ENCODE measurements at places on chromosomes 16 and 17.
A peak's percentile ranks its signal among the peaks of the same experiment; 100 is the strongest.

DNA sequence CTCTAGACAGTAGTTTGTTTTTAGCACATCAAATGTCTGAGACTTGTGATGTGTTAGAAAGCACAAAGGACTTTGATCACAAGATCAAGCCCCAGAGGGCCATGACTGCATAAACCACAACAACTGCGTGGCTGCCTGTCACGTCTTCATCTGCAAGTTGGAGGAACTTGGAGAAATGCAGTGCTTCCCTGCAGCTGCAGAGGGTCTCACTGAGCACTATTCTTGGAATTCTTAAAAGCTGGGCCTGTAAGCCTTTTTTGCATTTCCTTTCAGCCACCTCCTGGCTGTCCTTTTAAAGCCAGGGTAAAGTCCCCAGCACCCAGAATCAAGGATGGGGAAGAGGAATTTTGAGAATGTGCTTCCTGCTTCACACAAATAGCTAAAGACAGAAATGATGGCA lies 431.3 kb downstream of the MAF start:
- DNase-seq = no peak

- DNase-seq = no peak
These were observed 70.8 kb downstream of the GOSR1 start for GRCh38 chr17:30547778-30548573.

- no peak for DNase-seq
These were observed 133.8 kb upstream of the PLCG2 start for GRCh38 chr16:81645266-81645694.

- no peak for DNase-seq
These were observed 2.3 kb downstream of the GRB2 start for GRCh38 chr17:75403131-75403530.

- no peak for DNase-seq
These were observed 105.0 kb downstream of the ZNF778 start for GRCh38 chr16:89322321-89323119.

DNA sequence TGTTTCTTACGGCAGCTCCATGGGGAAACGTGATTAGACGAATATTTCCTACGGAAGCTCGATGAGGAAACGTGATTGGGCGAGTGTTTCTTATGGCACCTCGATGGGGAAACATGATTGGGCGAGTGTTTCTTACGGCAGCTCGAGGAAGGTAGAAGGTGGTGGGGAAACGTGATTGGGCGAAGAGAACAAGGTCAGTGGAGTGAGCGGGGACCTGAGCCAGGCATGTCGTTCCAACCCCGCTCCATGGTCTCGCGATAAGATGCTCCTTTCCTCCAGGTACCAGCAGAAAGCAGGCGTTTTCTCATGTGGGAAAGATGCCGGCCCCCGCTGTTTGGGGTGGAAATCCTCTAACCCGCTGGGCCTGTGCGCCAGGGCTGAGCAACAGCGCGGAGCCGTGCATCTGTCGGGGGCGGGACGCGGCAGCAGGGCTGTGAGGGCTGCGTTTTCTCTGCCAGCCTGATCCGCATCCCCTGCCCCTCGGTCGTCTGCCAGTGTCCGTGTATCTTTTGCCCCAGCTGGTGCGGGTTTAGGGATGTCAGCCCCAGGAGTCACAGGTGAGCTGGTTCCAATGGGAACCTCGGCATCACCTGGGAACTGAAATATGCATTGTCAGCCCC lies 25.6 kb upstream of the DOC2B start:
- no peak for DNase-seq

- DNase-seq = peak; percentile 58
These were observed 29.2 kb downstream of the GNA13 start for GRCh38 chr17:65027305-65027704.

- peak; percentile 1 for DNase-seq
These were observed 44.4 kb downstream of the LYRM1 start for GRCh38 chr16:20944861-20945574.

GRCh38 chr16:88061346-88062110 lies 110.3 kb downstream of the BANP start:
- no peak for DNase-seq

DNA sequence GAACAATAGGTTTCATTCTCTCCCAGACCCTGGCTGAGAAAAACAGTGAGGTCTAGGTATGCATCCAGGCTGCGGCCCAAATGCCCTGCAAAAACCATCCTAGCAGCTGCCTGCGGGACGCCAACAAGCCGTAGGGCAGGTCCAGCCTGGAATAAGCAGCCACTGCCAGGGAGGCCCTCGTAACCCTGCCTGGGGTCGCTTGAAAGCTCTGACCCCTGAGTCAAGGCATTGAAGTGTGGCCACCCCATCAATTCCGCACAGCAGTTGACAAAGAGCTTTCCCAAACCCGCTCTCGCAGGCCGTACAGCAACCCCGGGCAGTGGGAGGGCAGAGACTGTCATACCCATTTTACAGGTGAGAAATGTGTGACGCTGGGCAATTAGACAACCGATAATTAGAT lies 11.1 kb downstream of the TRPV1 start:
- DNase-seq = no peak

DNA sequence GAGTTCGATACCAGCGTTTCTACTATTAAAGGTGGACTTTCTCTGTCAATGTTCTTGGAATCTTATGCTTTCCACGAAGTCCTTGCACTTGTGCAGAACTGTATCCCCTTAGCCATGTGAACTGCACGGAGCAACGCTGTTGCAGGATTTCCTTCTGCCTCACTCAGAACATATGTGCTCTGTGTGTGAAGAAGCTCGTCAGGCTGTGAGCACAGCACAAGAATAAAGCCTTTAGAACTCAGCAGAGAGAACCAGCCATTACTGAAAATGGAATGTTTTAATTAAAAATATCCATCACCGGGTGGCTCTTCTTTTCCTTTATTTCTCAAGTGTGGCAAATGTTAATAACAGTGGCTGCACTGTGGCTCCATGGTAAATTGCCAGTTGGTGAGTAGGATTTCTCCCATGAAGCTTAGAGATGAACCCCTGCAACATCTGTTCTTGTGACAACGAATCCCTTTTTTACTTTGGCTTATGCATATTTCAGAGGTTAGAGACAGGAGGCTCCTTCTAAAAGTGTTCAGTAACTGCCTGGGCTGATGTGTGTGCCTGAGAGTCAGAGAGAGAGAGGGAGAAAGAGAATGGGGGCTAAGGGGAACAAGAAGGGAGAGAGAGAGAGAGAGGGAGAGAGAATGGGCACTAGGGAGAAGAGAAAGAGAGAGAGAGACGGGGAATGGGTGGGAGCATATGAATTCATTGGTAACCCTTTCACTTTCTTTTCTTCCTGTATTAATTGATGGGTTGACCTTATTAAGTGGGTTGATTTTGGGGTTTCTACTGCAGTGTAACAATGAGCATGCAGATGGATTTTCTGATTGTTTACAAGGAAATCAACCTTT lies 50.0 kb downstream of the RPTOR start:
- DNase-seq = no peak

DNA sequence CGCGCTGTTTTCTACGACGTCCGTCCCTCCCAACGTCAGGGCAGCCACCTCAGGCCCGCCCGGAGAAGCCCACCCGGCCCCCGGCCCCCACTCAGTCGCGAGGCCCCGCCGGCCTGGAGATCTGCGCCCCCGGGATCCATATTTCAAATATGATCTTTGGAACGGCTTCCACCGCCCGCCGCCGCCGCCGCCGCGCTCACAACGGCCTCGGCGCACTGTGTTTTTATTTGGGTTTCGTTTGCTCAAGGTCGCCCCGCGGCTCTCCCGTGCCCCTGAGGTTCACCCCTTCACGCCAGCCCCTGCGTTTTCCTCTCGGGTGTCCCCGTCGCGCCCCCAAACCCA lies 4.2 kb upstream of the CBX4 start:
- DNase-seq = no peak

DNA sequence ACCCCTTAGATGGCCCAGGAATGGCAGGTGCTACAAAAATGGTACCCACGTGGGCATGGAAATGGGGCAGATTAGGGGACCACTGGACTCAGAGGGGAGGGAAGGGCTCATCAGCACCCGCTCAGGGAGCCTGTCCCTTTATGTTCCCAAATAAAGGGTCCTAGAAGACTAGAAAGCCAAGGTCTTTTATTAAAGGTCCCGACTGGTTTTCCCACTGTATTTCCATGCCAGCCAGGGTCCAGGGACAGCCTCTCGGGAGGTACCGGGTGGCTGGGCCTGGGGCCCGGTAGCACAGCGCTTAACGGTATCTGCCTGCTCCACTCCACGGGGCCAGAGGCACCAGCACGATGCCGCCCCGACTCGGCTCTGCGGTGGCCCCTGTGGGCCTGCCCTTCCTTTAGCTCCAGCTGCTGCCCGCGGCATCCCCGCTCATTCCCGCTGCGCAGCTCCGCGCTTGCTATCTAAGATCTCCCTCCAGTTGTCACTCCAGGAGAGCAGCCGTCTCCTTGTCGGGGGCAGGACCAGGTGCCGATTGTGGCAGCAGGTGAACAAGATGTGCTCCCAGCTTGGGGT lies 1.4 kb downstream of the NT5C start:
- DNase-seq = no peak

DNA sequence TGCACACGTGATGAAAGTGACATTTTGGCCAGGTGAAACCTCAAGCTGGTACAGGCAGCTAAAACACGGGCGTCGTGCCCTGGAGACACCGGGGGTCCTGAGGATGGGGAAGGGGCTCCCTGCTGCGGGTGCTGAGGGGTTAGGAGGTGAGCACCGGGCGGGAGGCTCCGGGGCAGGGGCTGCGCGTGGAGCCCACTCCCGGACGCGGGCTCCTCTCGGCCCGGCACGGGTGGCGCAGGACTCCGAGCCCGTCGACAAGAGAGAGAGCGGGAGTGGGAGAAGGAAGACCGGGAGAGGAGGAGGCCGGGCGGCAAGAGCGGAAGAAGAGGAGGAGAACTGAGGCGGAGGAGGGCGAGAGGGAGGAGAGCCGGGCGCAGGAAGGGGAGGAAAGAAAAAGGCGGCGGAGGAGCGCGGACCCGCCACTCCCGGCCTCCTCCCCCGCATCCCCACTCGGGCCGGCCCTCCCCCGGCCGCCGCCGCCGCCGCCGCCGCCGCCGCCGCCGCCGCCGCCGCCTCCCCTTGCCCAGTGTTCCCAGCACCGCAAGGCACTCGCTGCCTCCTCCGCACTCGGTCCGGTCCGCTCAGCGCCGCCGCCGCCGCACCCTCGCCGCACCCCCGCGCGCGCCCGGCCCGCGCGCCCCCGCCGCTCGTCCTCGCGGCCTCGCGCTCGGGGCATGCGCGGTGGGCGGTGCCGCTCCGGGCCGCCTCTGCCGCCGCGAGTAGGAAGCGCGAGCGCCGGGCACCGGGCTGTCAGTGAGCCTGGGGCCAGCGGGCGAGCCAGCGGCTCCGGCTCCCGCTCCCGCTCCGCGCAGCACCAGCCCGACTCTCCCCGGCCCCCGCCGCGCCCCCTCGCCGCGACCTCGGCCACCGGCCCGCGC lies at the start of gene PRKCA:
PRKCA (plus strand) TSS at position 750 of the 878 bp plus-strand sequence.
- DNase-seq = peak; percentile 67

GRCh38 chr16:25827709-25828108 lies 135.9 kb downstream of the HS3ST4 start:
- no peak for DNase-seq

- no peak for DNase-seq
These were observed 12.2 kb upstream of the PRKCA start for GRCh38 chr17:66290101-66290722.

GRCh38 chr17:65553009-65553645 lies 8.3 kb downstream of the AXIN2 start:
- DNase-seq = no peak

DNA sequence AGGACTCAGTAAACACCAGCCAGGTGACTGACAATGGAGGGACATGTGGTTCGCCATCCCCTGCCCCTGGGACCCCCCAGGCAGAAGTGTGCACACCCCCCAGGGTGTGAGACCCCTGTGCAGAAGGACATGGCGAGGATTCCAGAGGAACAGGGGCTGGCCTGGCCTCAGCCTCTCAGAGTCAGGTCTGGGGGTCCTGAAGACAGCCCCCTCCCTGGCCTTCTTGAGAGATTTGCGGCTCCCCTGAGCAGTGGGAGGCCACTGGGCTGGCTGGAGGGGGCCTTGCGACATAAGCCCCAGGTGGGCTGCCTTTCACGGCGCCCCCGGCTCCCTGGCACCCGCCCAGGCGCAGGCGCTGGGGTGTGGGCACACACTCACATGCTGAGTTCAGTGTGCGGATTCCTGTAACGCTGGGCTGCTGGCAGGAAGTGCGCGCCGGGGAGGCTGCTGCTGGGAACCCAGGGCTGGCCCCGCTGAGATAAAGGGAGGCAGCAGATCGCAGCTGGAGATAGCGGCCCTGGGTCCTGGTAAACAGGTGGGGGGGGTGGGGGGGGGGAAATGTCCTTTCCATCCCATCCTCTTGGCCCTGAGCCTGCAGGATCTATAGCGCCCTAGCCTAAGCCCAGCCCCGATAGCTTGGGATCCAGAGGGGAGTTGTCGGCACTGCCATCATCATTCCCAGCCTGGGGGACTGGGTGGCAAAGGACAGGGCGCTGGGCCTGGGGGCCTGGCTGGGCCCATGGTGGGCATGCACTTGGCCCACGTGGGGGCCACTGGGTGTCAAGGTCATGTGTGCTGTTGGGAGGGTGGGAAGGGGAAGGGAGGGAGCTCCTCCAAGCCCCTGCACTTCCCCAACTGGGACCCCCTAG lies 27.1 kb downstream of the TMEM235 start:
- peak; percentile 66 for DNase-seq

DNA sequence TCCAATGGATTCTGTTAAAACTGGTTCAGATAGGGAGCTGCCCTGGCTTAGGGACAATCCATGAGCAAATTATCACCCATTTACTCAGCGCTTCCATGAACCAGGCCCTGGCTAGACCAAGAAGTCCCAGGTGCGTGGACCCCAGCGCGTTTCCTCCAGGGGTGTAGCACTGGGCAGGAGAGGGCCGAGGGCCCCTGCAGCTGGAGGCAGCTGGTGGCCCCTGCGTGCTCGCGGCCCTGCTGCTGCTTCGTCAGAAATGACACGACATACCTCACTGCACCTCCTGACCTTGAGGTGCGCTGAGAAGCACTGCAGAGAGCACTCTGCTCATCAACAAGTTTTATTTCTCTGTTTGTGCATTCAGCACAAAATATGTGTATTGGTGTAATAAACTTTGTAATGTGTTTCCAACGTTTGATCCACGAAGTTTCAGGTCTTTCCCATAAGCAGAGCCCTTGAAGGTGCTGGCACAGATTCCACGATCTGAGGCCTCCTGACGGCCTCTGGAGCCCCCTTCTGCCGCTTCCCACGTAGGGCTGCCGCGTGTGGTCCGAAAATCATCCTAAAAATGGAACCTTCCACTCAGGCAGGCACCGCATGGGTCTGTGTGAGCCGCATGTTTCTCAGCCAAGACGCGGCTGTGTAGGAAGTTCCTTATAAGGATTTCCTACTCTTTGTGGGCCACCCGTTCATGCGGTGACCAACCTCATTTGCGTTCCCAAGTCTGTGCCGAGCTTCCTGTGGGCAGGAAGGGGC lies 50.8 kb upstream of the ZCCHC14 start:
- no peak for DNase-seq

DNA sequence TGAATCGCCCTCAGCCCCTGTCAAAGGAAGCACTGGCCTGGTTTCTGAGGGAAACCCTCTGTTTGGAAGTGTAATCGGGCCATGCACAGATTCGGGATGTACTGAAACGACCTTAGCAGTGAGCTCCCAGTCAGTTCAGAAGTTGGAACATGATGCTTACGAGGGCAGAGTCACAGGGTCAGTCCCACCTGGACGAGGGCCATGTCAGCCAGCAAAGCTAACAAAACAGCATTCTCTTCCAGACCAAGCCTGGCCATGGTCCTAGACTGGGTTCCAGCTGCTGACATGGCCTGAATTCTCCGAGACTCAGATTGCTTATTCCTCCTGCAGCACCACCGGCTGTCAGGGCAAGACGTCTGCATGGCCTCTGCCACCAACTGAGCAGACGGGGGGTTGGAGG lies 192.2 kb upstream of the WSCD1 start:
- no peak for DNase-seq
